NCI-H1436 treated with DMSO at 0.1 percent for 48 hours (cell line): ENCODE measurements at places on chromosomes 6 and 20.

DNA sequence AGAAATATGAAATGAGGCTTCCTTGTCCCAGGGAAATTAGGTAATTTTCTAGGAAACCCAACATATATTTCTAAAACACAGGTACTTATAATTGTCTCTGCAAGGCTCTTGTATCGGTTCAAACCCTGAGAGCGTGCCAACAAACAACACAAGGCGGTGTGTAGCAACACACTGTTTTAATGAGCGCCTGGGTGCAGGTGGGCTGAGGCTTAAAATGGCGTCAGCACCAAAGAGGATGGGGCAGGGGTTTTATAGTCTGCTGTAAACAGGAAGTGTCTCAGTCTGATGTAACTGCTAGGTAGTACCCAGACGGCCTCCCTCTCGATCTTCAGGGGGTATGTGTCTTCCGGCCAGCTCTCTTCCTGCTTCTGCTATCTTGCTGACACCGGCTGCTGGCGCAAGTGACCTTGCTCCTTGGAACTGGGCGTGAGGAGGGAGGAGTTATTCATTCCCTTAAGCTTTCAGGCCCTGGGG, 69.7 kb downstream of the EPB41L2 start:
- DNase-seq: no peak

DNA sequence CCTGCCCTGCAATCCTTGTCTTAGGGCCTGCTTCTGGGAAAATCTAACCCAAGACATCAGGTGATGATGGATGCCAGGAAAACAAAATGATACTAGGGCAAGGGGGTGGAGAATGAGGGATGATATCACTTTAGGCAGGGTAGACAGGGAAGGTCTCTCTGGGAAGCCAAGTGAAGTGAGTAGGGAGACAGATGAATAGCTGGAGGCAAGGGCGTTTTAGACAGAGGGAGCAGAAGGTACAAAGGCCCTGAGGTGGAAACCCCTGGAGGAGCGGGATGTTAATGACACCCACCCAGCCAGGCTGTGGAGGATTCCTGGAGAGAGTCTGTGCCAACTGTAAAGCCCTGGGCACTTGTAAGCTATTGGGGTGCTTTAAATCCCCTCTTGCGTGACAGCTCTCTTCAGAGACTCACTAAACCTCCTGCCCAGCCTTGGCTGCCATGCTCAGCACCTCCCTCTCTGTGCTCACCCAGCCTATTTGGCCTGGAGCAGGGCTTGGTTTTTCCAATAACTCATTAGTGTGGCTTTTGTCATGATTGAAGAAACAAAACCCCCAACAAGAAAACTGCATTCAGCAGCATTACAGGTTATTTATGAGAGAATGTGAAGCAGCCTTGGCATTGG, 12.4 kb upstream of the MDGA1 start:
- DNase-seq: no peak

- no peak for DNase-seq
These were observed at the start of gene FBXL4 for GRCh38 chr6:98947411-98948292. FBXL4 (minus strand) TSS chr6:98947946; CDS start chr6:98926988, 20,958 bp downstream.

- no peak for DNase-seq
These were observed 67.4 kb downstream of the KIF16B start for GRCh38 chr20:16505894-16506293.

GRCh38 chr20:24581443-24582170, 112.2 kb downstream of the SYNDIG1 start:
- DNase-seq: no peak

DNA sequence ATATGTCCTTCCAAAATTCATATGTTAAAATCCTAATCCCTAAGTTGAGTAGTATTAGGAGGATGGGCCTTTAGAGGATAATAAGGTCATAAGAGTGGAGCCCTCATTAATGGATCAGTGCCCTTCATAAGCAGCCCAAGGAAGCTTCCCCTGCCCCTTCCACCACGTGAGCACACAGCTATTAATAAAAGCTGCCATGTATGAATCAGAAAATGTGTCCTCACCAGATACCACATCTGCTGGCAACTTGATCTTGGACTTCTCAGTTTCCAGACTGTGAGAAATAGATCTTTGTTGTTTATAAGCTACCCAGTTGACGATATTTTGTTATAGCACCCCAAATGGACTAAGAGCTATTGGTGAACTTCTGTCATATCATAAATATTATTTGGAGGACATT, 207.7 kb upstream of the HDDC2 start:
- DNase-seq: no peak

DNA sequence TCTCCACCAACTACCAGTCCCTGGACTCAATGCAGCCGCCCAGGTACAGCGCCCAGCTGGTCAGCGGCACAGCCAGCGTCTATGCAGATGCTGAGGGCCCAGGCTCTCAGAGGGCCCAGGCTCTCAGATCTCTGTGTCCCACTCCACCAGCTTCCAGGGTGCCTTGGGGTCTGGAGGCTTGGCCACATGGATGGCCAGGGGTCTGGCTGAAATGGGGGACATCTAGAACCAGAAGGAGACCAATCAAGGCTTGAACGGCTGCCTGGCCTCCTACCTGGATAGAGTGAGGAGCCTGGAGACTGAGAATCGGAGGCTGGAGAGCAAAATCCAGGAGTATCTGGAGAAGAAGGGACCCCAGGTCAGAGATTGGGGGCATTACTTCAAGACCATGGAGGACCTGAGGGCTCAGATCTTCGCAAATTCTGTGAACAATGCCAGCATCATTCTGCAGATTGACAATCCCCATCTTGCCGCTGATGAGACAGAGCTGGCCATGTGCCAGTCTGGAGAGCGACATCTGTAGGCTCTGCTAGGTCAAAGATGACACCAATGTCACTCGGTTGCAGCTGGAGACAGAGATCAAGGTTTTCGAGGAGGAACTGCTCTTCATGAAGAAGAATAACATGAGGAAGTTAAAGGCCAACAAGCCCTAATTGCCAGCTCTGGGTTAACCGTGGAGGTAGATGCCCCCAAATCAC, 44.1 kb upstream of the GRM4 start:
- DNase-seq: no peak

DNA sequence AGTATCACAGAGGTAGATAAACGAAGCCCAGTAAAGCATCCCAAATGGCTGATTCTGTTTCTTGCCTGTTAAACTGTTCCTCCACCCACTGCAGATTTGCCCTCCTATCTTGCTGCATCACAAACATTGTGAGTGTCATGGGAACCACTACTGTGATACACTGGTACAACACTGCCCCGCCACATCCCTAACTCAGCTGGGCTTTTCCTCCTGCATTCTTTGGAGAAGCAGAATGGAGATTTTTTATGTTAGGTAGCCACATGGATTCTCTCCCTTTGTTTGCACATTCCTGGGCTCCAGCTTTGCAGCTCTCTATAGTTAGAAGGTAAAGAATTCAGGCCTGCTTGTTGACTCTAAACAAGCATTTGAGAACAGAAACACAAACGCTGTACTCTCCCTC, 234.1 kb downstream of the TMEM242 start:
- DNase-seq: no peak

GRCh38 chr6:20915156-20915555, 380.9 kb downstream of the CDKAL1 start:
- DNase-seq: no peak

GRCh38 chr6:125421836-125422235, 120.1 kb upstream of the HDDC2 start:
- no peak for DNase-seq

GRCh38 chr6:137893726-137894125, 26.7 kb downstream of the TNFAIP3 start:
- DNase-seq: no peak

DNA sequence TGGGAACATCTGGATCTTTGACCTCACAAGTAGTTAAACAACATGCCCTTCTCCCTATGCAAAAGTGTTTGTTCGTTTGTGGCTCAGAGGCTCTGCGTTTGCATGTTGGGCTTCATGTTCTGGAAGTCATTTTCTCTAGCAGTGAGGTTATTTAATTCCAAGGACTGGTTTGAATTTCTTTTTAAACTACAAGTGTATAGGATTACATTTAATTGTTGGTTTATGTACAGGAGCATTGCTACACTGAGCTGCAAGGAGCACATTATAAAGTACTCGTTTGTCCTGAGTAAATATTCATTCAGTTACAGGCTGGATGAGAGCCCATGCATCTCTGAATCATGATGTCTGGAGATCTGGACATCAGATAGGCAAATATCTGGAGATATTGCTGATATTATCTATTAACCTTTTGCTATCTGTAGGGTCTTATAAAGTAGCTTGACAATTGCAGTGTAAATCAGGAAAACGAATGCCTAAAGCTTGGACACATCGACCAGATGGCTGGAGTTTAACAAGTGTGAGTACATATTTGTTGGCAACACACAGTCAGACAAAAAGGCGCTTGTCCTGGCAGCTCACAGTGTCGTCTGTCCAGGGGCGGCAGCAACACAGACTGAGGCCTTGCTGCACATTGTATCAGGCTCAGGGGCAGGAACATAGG, 84.6 kb downstream of the PDE7B start:
- peak; percentile 16 for DNase-seq

GRCh38 chr6:99151634-99152346, 197.7 kb downstream of the FAXC start:
- DNase-seq: no peak

DNA sequence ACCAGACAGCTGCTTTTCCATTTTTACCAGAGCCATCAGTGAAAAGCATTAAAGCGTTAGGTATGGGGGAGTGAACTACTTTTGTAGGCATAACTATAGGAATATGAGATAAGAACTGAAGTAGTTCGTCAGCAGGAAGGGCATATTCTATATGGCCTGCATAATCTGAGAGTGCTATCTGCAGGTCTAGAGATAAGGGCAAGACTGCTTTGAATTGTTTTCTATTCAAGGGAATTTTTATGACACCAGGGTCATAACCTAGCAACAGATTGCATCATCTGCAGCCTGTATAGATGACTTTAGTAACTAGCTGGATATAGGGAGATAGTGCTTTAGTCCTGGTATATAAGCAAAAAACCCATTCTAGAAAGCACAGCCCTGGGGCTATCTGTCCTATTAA, 437.3 kb upstream of the HTR1E start:
- DNase-seq: no peak

GRCh38 chr6:56246881-56247653, at the start of gene COL21A1:
COL21A1 (minus strand) TSS chr6:56247580; CDS start chr6:56182618, 64,962 bp downstream.
- no peak for DNase-seq

GRCh38 chr20:19099596-19100545, 112.6 kb upstream of the SLC24A3 start:
- DNase-seq: no peak

- no peak for DNase-seq
These were observed 113.9 kb downstream of the HIVEP1 start for GRCh38 chr6:12126051-12126450.

DNA sequence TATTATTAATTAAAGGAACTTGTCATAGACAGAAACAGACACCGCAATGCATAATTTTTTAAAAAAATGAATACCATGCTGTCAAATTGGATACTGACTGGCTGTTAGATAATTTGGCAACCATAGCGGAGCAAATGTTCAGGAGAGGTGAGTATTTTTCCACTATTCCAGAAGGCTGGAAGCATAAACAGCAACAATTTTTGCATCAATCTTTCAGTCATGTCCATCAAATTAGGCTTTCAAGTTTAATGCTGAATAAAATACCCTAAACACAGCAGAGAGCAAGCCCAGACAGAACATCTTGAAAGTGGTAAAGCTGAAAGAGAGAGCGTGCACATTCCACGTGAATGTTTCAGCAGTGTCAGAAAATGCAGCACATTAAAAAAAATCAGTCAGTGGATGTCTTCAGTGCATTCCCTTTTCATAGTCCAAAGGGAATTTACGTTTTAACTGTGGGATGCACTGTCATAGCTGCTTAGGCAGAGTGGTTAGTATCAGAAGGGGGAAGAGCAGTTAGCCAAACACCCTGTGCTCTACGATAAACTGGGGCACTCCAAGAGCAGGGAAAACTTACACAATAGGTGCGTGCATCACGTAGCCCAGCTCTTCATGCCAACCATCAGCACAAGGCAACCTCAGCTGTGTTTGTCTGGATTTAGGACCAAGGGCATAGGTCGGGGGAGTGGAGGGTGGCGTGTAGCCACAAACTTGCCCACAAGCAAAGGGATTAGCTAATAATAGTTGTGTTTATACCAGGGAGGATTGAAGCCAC, 116.2 kb upstream of the STMND1 start:
- no peak for DNase-seq

- no peak for DNase-seq
These were observed 22.3 kb downstream of the NRN1 start for GRCh38 chr6:5984150-5985089.

DNA sequence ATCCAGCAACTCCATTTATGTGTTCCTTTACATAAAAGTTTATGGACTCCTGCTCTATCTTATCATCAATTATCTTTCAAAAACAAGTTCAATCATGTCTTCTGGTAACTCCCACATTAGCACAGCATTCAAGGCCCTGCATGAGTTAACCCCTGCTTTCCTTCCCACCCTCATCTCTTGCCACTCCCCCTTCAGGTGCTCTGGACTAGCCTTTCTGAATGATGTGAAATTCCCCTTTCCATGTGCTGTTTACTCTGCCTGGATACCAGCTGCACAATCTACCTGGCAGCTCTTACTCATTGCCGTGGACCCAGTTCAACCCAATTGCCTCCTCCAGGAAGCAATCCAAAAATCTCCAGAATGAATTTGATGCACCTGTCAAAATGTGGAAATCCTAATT, 11.9 kb downstream of the ADGRF4 start:
- no peak for DNase-seq

DNA sequence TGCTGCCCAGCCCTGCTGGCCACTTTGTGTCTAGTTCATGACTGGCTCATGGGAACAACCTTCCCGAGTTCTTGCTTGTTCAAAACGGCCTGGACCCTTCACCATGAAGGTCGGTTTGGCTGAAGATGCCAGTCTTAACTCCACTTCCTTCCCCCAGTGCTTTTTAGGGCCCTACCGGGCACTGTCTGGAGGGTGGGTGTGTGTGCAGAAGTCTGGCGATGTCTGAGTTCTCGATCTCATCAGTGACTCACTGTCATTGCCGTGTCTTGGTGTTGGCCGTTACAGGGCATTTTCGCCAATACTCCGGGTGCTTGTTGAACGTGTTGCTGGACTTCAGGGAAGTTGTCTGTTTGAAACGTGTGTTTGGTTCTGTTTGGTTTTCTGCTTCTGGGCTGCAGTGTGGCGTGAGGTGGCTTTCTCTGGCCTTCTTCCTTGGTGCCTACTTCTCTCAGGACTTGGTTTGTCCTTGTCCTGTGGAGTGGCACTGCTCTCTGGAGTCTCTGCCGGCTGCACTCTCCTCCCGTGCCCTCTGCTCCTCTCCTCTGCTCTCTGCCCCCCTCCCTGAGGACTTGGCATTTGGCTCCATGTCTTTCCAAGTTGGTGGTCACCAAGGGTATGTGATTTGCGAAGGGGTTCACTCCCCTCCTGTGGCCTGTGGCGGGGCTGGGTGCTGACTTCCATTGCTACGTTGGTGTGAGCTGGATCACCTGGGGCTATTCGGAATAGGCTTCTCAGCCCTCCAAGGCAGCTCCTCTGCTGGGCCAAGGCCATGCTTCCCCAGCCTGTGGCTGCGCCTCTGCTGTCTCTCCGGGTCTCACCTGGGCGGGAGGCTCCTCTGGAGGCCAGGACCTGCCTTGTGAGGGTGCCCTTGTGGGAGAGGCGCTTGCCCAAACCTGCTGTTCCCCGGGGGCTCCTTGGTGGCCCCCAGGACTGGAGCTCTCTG, 38.2 kb downstream of the PYGB start:
- no peak for DNase-seq
